Stimulated activated CD8-positive, alpha-beta memory T cell treated with anti-CD3 and anti-CD28 coated beads, Interleukin-15, amount 100 ng/mL, for 1 hour (primary cell): ENCODE measurements at places on chromosomes 5 and 9.

DNA sequence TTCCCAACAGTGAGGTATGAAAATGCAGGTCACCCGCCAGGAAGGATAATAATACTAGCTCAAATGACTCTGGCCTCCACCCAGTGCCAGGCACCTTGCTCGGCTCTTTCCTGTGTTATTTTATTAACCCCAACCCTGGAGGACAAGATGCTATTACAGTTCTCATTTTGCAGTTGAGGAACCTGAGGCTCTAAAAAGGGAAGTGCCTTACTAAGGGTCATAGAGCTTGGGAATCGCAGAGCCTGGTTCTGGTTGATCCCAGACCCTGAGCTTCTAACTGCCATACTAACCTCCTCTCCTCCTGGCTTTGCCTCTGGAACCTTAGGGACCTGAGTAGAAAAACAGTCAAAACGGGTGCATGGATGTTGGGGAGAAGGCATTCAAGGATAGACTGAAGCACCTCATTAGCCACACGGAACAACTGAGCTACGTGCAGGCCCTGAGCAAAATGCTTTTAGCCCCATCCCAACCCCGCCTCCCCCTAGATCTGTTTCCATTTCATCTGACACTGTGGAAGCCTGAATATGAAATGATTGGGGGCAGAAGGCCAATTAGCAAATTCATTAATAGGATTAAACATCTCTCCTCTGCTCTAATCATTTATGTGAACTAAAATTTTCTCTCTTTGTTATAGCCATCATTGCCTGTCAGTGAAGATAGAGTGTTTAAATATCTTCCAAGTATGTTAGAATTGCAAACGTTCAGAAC is 7.9 kb downstream of the KCNIP1 start:
- DNase-seq = no peak

DNA sequence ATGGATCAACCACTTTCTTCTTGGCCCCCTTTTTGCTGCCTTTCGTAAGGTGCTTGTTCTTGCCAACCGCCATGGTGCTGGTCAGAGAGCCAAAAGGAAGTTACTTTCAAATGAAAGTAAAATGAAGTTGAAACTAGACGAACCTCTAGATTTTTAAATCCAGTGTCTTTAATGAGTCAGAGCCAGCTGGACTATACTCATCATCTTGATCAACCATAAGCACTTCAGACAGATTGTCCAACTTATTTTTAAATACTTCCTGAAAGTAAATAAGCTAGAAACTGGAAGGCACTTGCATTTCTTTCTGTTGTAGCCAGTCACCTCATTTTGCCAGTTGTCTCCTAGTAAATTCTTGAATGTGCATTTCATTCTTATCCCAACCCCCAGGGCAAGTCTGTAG is 48.9 kb downstream of the JMY start:
- DNase-seq = no peak

DNA sequence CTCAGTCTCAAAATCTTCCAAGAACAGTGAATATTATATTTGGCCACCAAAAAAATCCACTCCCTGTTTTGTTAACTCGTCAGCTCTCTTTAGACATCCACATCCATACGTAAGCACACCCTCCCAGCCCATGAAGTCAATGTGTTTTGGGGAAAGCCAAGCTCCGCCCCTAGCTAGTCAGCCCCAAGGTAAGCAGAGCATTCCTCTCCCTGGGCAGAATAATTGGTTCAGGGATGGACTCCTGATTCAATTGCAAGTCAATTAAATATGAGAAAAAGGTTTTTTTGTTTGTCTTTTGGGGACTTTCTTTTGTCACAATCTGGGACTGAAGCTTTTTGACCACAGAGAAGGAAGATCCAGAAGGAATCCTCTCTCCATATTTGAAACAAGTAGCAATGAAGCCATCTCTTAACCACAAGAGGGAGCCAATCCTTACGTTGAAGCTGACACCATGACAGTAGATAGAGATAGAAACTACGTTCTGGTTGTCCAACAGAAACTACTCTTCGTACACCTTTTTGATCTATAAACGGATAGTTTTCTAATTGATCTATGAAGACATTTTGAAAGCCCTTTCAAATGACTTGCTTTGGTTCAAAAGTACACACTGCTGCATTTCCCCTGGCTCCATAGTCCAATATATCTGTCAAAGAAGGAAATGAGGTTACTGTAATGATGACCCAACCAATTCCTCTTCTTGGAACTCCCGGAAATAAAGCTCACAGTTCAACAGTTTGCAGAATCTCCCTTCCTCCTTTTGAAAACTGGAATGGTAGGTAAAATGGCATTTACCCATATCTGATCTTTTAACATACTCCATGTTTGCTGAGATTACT is 166.4 kb downstream of the TLE1 start:
- DNase-seq = no peak

DNA sequence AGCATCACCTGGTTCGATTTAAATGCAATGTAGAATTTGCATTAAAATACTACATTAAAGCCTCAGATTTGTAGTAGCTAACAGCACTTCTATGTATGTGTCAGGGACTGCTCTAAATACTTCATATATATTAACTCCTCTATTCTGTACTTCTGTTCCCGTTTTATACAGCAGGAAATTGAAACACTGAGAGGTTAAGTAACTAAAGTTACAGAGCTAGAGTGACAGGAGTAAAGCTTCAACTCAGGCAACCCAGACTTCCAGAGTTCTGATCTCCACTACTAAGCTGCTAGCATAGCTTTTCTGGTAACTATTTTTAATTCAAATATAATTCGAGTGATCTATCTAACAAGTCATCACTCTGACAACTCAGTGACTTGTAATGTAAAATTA is 619 bp upstream of the APC start:
- no peak for DNase-seq

DNA sequence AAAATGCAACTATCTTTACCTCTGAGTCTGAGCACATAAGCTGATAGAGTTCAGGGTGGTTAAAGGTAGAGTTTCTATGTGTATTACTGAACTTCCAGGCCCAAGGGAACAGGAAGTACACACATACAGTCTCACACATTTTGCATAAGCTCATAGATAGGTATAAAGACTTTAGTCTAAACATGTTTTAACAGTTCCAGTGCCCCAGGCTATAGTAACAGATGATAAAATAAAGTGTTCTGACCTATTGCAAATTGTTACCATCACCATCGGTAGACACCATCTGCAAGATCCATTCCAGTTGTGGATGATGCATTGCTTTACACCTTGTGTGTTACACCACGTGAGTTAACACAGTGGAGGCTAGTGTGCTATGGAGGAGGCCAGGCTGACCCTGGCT is 95.8 kb downstream of the TMEM174 start:
- DNase-seq = no peak

DNA sequence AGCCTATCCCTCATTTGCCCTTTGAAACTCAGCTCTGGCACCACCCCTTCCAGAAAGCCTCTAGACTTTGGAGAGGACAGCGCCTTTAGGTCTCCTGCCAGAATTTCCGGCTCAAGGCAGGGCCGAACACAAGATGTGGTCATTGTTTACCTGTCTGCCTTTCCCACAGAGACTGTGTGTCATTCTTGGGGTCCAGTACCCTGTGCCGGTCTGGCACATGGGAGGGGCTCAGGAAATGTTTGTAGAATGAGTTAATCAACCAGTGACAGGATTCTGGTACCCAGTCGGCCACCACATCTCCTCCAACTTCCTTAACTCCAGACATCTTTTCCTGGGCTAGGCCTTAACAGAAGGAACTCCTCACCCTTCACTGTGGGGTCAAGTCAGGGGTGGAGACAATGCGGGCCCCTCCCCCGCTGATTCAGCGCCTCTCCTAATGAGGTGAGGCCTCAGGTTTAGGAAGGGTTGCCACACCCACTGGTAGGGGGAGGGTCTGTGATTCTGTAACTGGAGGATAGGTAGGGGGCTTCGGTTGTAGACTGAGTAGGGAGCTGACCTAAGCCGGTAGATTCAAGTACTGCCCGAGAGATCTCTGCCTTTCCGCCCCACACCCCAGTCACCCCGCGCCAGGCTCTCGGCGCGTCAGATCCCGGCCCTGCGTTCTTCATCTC is 29.3 kb downstream of the PCDH1 start:
- DNase-seq = peak; percentile 4

DNA sequence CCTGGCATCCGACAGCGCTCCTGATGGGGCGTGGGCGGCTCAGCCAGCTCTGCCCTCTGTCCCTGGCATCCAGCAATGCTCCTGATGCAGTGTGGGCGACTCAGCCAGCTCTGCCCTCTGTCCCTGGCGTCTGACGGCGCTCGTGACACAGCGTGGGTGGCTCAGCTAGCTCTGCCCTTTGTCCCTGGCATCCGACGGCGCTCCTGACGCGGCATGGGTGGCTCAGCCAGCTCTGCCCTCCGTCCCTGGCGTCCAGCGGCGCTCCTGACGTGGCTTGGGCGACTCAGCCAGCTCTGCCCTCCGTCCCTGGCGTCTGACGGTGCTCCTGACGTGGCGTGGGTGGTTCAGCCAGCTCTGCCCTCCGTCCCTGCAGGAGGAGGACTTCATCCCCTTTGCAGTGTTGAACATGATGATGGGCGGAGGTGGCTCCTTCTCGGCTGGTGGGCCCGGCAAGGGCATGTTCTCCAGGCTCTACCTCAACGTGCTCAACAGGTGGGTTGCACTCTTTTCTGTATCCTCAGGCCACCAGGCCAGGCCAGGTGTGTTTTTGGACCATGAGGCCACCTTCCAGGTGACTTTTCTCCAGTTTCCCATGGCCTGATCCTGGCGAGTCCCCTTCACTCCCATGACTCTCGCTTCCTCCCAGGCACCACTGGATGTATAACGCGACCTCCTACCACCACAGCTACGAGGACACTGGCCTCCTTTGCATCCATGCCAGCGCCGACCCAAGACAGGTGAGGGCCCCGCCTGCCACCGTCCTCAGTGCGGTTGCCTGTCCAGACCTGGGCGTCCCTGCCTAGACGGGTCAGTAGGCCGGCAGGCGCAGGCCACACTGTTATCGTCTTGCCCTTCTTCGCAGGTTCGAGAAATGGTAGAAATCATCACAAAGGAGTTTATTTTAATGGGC is 8.0 kb downstream of the PMPCA start:
- no peak for DNase-seq

GRCh38 chr9:29021632-29022031 is 1448.4 kb upstream of the C9orf72 start:
- no peak for DNase-seq

DNA sequence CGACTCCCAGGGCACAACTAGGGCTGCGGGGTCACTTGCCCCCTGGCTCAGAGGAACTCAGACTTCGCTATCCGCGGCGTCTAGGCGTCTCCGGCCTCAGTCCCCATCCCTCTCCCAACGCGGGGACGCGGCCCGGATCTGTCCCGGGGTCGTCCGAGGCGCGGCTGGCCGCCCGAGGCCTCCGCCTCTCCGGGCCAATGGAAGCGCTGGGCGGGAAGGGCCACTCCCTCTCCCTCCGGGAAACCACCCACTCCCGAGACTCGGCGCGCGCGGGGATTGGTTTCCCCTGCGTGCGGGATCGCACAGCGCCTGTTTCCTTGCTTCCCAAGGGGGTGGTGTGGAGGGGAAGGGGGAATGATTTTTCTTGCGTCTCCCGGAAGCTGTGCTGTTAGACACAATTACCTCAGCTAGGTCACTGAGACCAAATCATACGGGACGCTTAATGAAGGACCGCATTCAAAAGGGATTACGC is 38.3 kb downstream of the NR2F1 start:
- no peak for DNase-seq

- DNase-seq = no peak
Measured at GRCh38 chr5:95915999-95916686, 45.5 kb downstream of the ELL2 start.

DNA sequence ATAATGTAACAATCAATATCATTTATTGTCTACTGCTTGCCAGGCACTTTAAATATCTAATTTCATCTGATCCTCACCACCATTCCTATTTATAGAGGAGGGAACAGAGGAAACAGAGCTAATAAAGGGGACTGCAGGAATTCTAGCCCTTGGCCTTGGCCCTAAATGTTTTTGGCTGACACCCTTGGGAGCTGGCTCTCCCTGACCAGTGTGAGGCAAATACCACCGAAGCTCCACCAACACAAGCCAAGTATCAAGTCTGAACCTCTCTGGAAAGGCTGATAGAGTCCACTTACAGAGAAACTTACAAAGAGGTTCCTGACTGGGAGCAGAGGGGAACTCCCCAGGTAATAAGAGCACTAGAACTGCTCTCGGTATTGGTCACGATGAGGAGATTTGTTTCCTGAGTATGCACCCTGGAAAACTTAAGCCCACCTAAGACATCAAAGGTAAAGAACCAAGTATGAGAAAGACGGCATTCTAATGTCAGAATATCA is 243.1 kb upstream of the PANK3 start:
- no peak for DNase-seq

GRCh38 chr9:132214027-132214622 is 52.3 kb downstream of the NTNG2 start:
- no peak for DNase-seq

GRCh38 chr5:83517072-83517687 is 45.6 kb downstream of the VCAN start:
- DNase-seq = no peak

DNA sequence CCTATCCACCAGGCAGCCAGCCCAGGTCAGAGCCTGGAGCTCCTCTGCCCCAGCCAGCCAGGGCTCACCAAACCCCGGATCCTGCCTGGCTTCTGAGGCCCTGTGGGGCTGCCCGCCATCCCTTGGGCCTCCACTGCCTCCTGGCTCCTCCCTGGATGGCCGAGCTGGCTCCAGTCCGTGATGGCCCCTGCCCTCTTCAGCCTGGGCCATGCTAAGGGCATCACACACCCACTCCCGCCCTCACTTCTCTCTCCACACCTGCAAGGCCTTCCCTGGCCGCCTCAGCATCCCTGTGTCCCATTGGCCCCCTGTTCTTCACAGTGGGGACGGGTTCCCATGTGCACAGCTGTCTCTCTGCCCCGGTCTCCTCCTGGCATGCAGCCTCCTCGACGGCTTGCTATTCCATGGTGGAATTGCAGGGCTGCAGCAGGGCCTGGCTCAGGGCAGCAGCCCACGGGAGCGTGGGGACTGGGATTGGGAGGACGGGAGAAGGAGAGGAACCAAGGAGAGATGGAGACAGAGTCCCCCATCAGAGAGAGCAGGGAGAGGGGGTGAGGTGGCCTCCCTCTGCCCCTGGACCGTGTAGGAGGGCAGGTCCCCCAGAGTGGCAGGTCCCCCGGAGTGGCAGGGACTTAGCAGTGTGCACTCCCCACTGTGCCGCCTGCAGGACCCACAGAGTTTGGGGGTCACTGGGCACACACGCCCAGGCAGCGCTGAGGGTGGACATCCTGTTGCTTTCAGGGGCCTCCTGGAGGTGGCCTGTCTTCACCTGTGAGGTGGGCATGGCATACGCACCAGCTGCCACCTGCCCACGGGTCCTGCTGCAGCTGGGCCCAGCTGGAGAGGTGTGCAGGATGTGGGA is 16.7 kb upstream of the RNU6ATAC start:
- DNase-seq = no peak

DNA sequence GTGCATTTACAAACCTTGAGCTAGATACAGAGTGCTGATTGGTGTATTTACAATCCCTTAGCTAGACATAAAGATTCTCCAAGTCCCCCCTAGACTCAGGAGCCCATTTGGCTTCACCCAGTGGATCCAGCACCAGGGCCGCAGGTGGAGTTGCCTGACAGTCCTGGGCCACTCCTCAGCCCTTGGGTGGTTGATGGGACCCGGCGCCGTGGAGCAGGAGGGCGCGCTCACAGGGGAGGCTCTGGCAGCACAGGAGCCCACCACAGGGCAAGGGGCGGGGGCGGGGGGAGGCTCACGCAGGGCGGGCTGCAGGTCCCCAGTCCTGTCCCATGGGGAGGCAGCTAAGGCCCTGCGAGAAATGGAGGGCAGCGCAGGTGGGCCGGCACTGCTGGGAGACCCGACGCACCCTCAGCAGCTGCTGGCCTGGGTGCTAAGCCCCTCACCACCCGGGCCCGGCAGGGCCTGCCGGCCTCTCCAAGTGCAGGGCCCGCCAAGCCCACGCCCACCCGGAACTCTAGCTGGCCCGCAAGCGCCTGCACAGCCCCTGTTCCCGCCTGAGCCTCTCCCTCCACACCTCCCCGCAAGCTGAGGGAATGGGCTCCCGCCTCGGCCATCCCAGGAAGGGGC is 613.5 kb downstream of the TLE4 start:
- no peak for DNase-seq
